ENCODE measurements at places on chromosomes 11 and 22. TPM values are rescaled to one million over a fixed set of nuclear protein-coding genes. Genes with fewer than 3 reads are reported as not detected.

The MTFP1 gene
- total RNA-seq = 3.0 TPM

The FLRT1 gene
- total RNA-seq = not detected

DNA sequence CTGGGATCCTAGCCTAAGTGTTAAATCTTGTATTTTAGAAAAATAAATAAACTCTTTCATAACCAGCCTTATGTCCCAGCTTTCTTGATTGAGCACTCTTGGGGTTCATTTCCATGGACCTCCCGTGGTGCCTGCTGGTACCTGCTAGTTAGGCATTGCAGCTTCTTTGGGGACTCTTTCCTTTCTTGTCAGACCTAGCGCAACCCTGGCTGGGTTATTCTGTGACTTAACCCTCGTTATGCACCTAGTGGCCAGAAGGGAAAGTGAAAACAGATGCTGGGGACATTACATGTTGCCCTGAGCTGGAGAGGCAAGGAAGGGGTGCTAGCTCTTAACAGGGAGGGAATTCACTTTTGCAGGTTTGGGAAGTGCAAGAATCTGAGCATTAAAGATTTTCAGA is 46.8 kb downstream of the APIP start:
- no peak for DNase-seq

GRCh38 chr22:29480512-29481264 is 670 bp downstream of the NEFH start:
- no peak for DNase-seq

DNA sequence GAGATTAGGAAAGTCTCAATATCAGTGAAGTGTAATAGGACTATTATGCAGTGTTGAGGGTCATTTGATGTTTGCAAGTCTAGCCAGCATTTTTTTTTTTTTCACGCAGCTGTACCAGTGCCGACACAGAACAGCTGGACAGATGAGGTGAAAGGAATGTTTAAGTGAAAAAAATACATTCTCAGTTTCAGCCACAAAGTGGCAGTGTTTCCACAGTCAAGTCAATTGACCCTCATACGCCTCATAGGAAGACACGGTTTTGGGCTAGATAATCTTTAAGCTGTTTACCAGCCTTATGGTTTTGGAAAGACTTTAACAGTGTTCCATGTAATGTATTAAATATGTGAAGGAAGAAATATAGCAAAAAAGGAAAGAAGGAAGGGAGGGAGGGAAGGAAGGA is 349.9 kb upstream of the ANO3 start:
- peak; percentile 29 for DNase-seq

- DNase-seq = no peak
Observed at GRCh38 chr22:25933158-25933788, 191.3 kb downstream of the MYO18B start.

DNA sequence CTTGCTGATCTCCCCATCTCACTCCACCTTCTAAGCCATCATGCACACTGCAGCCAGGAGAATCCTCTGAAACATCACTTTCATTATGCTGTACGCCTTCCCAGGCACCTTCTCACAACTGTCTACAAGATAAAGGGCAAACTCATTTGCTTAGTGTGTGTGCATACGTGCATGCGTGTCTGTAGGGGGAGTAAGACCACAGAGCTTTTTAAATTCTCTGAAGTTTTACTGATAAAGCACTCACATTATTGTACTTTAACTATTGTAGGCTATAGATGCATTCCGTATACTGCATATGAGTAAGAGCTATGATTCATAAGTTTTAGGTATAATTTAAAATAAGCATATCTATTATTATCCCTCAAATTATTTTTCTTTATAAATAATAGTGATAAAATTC is 15.3 kb upstream of the ANKK1 start:
- DNase-seq = no peak

GRCh38 chr11:61049063-61049377 is 53.3 kb upstream of the CD5 start:
- DNase-seq = no peak

DNA sequence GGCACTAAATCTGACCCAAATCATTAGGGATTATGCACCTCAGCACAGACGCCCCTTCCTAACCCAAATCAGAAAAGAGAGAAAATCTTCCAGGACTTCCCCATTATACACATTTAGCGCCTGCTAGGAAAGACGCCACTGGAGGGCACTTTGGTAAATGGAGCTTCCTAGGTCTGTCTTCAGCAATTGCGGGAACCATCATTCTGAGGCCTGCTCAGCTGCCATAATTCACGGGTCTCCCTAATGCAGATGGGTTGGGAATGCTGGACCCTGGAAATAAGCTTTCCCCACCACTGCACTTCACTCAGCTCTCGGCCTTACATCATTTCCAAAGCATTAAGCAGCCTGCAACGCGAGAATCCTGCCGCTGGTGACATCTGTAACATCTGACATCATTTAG is 86.2 kb upstream of the OPCML start:
- no peak for DNase-seq

All from HFFc6 (cell line).